HFFc6 (cell line): ENCODE measurements at places on chromosomes 5 and 9. TPM values are rescaled to one million over a fixed set of nuclear protein-coding genes. Genes with fewer than 3 reads are reported as not detected.

CMYA5 gene
- 0.26 to 0.48 TPM (median 0.35 TPM) in 3 replicates for total RNA-seq

DNA sequence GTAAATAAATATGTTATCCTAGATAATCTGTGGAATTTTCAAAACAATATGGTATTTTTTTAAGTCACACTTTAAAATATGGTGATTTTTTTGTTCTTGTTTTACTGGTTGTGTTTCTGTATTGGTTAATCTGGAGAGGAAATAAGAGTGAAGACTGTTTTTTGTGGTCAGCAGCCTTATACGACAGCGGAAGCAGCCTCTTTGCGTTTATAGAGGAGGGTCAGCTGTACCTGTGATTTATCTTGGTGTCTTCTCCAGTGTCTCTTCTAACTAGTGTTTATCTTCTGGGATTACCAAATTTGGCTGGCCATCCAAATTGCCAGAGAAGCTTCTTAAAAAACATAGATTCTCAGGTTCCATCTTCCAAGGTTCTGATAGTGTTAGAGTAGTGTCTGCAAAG is 58.7 kb downstream of the ICE1 start:
- H3K27ac ChIP-seq, result no peak overlapping the region
- H3K4me1 ChIP-seq, result peaks cover 25% of the 10 kb centered on the region
- peaks cover 2% of the 10 kb centered on the region; the same call in 1 of the 2 replicates for H3K27me3 ChIP-seq
- no peak overlapping the region for H3K4me3 ChIP-seq
- DNase-seq, result no peak
- H3K36me3 ChIP-seq, result peaks cover 31% of the 10 kb centered on the region

DNA sequence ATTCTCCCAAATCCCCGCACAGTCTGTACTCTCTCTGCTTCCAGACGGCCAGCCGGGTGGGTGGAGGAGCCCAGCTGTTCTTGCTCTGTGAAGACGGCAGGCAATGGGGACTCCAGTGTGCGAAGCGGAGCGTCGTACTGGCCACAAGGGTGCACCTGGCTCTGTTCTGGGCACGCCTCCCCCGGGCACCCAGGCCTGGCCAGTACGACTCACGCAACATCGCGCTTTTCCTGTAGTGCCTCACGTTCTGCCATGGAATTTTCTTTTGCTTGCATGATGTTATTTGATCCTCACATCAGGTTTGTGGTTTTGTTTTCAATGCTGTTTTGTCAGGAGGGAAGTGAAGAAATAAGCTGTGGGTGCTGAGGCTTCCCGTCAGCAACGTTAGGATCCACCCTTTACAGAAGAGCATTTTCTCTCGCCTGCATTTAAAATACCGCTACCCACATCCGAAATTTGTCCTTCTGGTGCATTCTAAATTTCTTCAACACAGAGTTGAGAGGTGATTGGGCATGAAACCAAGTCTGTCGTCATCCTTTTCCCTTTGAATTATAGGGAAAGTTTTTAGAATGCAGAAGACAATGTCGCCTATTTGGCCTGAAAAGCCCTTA is 311.7 kb downstream of the TRIM36 start:
- peaks cover 1% of the 10 kb centered on the region; the same call in 1 of the 2 replicates for H3K27me3 ChIP-seq
- no peak overlapping the region for H3K4me3 ChIP-seq
- H3K36me3 ChIP-seq, result no peaks in the 10 kb centered on the region
- H3K4me1 ChIP-seq, result no peaks in the 10 kb centered on the region

GRCh38 chr5:58759745-58760144 is 176.9 kb downstream of the RAB3C start:
- H3K27me3 ChIP-seq, result no peaks in the 10 kb centered on the region
- no peak overlapping the region for H3K27ac ChIP-seq
- no peak for DNase-seq

RLN2 gene
- total RNA-seq, result not detected in 3 replicates

ADCY2 gene
- not detected in 3 replicates for total RNA-seq

DNA sequence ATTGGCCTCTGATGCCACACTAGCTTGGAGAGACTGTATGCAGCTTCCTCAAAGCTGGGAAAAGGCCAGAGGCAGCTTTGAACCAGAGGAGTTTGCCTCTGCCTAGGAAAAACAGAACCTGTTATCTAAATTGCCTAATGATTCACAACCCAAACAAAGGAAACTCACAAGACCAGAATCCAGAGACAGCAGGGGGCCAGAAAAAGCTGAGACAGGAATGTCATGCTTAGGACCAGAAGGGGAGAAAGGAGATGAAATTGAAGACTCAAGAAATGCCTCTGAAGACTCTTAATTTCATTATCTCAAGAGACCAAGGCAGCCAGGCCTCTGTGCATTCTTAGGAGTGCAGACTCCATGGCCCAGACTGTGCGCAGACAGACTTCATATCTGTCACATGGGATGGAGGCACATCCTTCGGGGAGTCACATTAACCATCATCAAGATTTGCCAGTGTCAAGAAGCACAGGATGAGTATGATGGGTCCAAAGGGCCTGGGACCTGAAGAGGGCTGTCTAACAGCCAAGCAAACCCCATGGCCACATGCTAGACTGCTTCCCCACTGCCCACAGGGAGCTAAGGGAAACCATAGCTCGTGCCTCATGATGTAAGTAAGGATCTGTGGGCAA is 57.3 kb downstream of the ARSB start:
- no peaks in the 10 kb centered on the region; the same call in 1 of the 2 replicates for H3K27me3 ChIP-seq
- no peaks in the 10 kb centered on the region for H3K36me3 ChIP-seq
- DNase-seq, result no peak

HACD4 gene
- total RNA-seq, result 2.7 to 5.3 TPM (median 2.9 TPM) in 3 replicates

GCNT1 gene
- 15.9 to 19.8 TPM (median 18.5 TPM) in 3 replicates for total RNA-seq

- no peak for DNase-seq
- no peaks in the 10 kb centered on the region for H3K36me3 ChIP-seq
- H3K27ac ChIP-seq, result no peak overlapping the region
- H3K4me1 ChIP-seq, result no peaks in the 10 kb centered on the region
- H3K27me3 ChIP-seq, result peaks cover 18% of the 10 kb centered on the region; the same call in 1 of the 2 replicates
- peak overlapping the region; percentile 70 for H3K4me3 ChIP-seq
These were observed 322.2 kb downstream of the CEMIP2 start for GRCh38 chr9:71446106-71446472.

GRCh38 chr5:160133071-160133917 is 14.0 kb upstream of the PWWP2A start:
- H3K27me3 ChIP-seq, result no peaks in the 10 kb centered on the region
- peaks cover 5% of the 10 kb centered on the region; the same call in 1 of the 2 replicates for H3K4me1 ChIP-seq
- H3K4me3 ChIP-seq, result no peak overlapping the region
- H3K36me3 ChIP-seq, result no peaks in the 10 kb centered on the region
- no peak for DNase-seq

DNA sequence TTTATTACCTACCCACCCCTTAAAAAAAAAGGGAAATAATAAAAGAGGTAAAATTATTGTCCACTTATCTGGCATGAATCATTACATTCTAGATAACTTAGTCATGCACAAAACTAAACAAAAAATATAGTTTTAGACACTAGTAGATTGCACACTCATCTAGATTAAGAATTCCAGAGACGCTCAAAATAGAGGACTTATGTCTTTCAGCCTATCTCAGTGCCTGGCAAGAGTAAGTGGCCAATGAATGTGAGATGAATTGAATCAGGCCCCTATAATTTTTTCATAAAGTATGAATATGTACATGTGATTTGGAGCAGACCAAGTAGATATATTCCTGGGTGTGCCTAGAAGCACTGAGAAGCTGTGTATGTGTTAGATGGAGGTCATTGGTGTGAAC is 2.0 kb upstream of the RXFP3 start:
- DNase-seq, result peak; percentile 53
- peak overlapping the region; percentile 58; the same call in 1 of the 2 replicates for H3K27ac ChIP-seq
- H3K27me3 ChIP-seq, result peaks cover 23% of the 10 kb centered on the region
- H3K36me3 ChIP-seq, result no peaks in the 10 kb centered on the region; the same call in 1 of the 2 replicates

- DNase-seq, result peak; percentile 66
- H3K36me3 ChIP-seq, result peaks cover 74% of the 10 kb centered on the region
- H3K27ac ChIP-seq, result peak overlapping the region; percentile 91
- no peak overlapping the region for H3K4me3 ChIP-seq
These were observed 43.8 kb downstream of the STOM start for GRCh38 chr9:121326130-121326838.

PAEP gene
- total RNA-seq, result not detected in 2 replicates

TAS2R1 gene
- total RNA-seq, result 0.31 TPM in 1 of 3 replicates, not detected in the others

DNA sequence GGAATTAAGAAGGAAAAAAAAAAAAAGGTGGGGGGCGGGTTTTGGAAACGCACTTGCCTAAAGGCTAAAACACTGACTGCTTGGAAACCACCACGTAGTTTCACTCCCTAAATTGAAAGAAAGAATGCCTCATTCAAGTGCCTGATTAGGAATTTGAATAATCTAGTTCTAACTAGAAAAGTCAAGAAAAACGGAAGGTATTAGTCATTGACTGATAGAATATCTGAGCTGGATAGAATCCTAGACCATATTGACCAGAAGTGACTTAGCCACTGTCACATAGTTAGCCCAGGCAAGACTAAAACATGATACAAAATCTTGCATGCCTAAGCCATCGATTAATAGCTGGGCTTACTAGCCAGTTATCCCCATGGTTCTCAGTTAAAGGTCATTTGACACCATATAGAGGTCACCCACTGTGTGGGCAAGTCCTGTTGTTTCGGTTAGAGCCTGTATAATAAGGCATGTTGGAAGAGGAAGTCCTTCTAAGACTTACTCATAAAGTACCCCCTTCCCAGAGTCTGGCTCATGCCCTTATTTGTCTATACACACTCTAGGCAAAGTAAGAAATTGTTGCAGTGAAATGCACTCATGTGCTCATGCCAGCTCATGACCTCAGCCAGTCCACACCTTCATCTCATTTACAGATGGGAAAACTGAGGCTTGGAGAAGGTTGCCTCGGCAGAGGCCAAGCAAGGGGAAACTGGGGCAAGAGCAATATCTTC is 40.2 kb downstream of the SH3RF2 start:
- peaks cover 7% of the 10 kb centered on the region for H3K36me3 ChIP-seq
- H3K27me3 ChIP-seq, result peaks cover 3% of the 10 kb centered on the region
- peak overlapping the region; percentile 57; the same call in 1 of the 2 replicates for H3K4me3 ChIP-seq
- H3K4me1 ChIP-seq, result peaks cover 73% of the 10 kb centered on the region

DNA sequence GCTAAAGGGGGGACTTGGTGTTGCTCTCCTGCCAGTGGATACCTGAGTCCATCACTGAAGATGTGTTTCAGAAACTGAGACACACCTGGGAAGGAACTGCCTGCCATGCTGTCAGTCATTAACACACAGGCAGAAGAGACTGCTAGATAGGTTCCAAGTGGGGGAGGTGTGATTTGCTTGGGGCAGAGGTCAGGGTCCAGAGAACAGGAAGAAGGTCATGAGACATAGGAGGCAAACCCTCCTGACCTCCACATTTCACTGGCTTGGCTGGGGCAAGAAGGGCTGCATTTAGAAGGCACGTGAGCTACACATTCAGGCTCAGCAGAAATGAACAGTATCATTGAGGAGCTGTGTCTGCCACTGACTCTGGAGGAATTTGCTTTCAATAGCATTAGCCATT is 215.8 kb downstream of the HSPA4 start:
- H3K27me3 ChIP-seq, result peaks cover 32% of the 10 kb centered on the region
- no peaks in the 10 kb centered on the region for H3K36me3 ChIP-seq
- no peaks in the 10 kb centered on the region for H3K4me1 ChIP-seq
- H3K4me3 ChIP-seq, result no peak overlapping the region

- H3K27me3 ChIP-seq, result no peaks in the 10 kb centered on the region
- no peaks in the 10 kb centered on the region for H3K36me3 ChIP-seq
- H3K27ac ChIP-seq, result no peak overlapping the region
- no peak for DNase-seq
- H3K4me1 ChIP-seq, result no peaks in the 10 kb centered on the region
These were observed 414.8 kb upstream of the NMUR2 start for GRCh38 chr5:152819891-152820290.

- H3K4me3 ChIP-seq, result no peak overlapping the region
- H3K27ac ChIP-seq, result no peak overlapping the region
- DNase-seq, result no peak
- no peaks in the 10 kb centered on the region for H3K36me3 ChIP-seq
These were observed 306.2 kb upstream of the RIOK2 start for GRCh38 chr5:97489010-97489840.

KCNV2 gene
- total RNA-seq, result not detected in 2 replicates

DNA sequence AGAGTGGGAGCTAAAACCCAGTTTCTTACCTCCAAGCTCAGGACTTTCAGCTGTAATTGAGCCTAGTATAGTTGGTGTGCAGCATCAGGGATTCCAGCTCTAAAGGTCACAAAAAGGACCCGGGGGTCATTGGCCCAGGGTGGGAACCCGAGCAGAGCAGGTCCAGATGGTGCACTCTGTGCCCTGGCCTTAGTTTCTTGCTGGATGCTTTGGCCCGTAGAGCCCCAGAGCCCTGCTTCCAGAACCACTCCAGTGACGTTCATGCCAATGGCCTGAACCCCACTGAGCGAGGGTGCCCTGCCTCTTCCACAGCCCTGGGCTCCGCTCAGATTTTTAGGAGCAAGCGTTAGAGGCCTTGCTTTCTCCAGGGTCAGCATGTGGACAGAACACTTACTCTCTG is 8.2 kb downstream of the SLC22A5 start:
- peaks cover 3% of the 10 kb centered on the region for H3K4me1 ChIP-seq
- no peaks in the 10 kb centered on the region for H3K36me3 ChIP-seq
- no peak overlapping the region for H3K27ac ChIP-seq
- no peaks in the 10 kb centered on the region for H3K27me3 ChIP-seq

GRCh38 chr5:165576678-165577275 is 2071.4 kb downstream of the MAT2B start:
- no peaks in the 10 kb centered on the region for H3K4me1 ChIP-seq
- no peak overlapping the region for H3K4me3 ChIP-seq
- no peaks in the 10 kb centered on the region for H3K36me3 ChIP-seq
- no peak for DNase-seq
- no peaks in the 10 kb centered on the region; the same call in 1 of the 2 replicates for H3K27me3 ChIP-seq

CARD9 gene
- total RNA-seq, result 3.1 to 19.0 TPM (median 18.2 TPM) in 3 replicates

DNA sequence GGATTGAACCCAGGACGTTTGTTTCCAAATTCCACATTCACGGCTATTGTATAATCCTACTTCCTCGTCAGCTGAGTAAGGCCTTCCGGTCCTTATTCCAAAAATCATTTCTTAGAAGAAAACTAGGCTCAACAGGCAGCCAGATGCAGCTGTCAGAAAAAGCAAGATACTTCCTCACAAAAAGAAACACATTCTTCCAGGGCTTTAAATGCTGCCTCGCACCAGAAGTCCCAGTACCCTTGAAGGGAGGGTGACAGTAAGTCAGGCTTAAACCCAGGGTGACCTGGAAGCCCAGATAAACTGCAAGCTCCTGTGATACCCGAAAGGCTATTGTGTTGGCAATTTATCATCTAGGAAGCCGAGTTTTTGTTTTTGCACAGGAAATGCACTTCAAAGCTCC is 414.0 kb downstream of the NFIB start:
- no peak overlapping the region for H3K4me3 ChIP-seq
- H3K36me3 ChIP-seq, result no peaks in the 10 kb centered on the region
- no peak overlapping the region for H3K27ac ChIP-seq
- H3K4me1 ChIP-seq, result no peaks in the 10 kb centered on the region
- H3K27me3 ChIP-seq, result no peaks in the 10 kb centered on the region
- no peak for DNase-seq

ATP10B gene
- not detected in 2 replicates for total RNA-seq
